ENCODE measurements at places on chromosomes 2 and 18. TPM values are rescaled to one million over a fixed set of nuclear protein-coding genes. Genes with fewer than 3 reads are reported as not detected.
A peak's percentile ranks its signal among the peaks of the same experiment; 100 is the strongest.

- DNase-seq = no peak
These were observed 111.6 kb downstream of the ZNF521 start for GRCh38 chr18:25240420-25240770.

GRCh38 chr18:47168913-47169312 lies 7.3 kb downstream of the IER3IP1 start:
- no peak for DNase-seq

- DNase-seq = no peak
These were observed 51.2 kb upstream of the NOSTRIN start for GRCh38 chr2:168751104-168751740.

GRCh38 chr2:8546612-8547283 lies 135.1 kb upstream of the ID2 start:
- DNase-seq = no peak

- no peak for DNase-seq
These were observed 167.5 kb downstream of the UPP2 start for GRCh38 chr2:158269143-158269542.

- DNase-seq = no peak
These were observed 18.4 kb downstream of the UPP2 start for GRCh38 chr2:158120102-158120501.

DNA sequence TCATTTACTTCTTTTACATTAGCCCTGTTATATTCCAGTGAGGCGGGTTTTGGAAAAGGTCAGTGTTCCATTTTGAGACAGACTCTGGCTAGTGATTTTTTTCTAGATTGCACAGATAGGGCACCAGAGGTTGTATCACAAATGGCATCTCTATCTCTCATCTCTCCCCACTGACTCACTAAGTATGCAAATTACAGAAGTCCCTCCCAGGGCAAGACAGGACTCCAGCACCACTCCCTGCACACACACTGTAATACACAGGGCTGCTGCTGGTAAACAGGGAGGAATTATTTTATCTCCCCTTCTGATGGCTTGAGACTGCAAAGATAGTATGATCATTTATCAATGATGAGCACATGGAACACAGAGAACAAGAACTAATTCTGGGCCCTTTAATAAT lies 46.2 kb downstream of the AKAIN1 start:
- DNase-seq = no peak

DNA sequence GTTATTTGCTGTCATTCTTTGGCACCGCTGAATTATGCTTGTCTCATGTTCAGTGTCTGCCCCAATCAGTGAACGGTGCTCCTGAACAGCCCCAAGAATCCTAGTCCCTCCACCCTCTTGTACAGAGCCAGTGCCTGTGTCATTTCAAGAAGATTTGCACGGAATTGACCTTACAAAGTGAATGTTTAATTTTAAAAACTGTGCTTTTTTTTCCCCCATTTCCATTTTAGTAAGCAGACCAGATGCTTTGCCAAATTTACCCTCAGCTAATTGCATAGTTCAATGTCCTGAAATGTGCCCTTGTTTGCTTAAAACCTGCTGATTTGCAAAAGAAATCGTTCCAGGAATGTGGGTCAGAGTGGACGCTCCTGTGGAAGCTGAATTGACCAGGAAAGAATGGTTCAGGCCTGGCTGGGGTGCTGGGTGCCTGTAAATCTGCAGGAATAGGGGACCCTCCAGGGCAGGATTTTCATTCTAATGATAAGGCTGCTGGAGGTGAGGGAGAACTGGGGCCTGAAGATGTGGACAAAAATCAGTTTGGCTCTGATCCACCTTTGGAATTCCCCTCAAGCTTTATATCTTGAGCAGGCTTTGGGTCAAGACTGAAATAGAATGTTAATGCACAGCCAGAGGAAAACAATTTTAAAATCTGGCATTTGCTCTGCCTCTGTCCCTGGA lies 20.1 kb downstream of the TMEM17 start:
- DNase-seq = no peak

- no peak for DNase-seq
These were observed 86.3 kb upstream of the EFEMP1 start for GRCh38 chr2:56009758-56010458.

- DNase-seq = no peak
These were observed 99.0 kb downstream of the TSHZ1 start for GRCh38 chr18:75309564-75309963.

GRCh38 chr2:32478889-32479620 lies 122.2 kb downstream of the BIRC6 start:
- DNase-seq = no peak

DNA sequence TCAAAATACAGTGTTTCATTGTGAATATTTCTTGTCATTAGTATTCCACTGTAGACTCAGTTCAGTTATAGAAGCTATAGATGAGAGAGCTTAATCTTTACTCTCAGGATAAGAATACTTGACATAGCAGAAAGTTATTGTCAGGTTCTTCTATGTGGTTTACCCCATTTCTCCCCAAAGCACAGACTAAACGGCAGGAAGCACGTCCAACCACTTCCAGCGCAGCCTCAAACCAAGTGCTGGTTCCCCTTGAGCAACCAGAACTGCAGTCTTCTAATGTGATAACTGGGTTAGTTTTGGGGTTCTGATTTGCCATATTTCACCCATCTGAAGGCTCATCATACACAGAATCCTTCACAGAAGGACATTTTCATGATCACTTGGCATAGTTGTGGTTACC lies 324.7 kb downstream of the SLC8A1 start:
- DNase-seq = no peak

DNA sequence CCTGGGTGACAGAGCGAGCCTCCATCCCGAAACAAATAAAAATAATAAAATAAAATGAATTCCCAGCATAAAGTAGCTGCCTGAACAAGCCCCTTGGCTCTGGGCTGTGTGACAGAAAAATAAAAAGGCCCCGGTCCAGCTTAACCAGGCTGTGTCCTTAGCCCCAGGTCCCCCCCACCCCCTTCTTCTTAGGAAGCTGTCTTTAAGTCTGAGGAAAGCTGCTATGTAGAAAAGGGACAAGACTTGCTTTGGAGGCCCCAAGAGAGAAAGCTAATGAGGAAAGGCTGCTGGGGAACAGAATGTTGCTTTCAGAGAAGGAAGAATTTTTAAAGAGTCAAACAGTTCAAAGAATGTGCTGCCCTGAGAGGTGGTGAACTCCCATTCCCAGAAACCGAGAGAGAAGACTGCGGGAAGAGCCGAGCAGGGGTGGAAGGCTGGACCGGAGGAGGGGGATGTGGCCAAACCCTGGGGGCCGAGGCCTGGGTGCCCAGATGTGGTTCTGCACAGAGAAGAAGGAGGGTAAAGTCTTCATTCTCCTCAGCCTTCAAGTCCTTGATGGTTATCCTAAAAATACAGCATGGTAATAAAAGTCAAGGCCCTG lies 61.9 kb downstream of the CENPO start:
- DNase-seq = no peak

- DNase-seq = no peak
These were observed 6.2 kb downstream of the INSIG2 start for GRCh38 chr2:118094503-118094902.

- DNase-seq = no peak
These were observed 111.2 kb upstream of the KLHL29 start for GRCh38 chr2:23273786-23274185.

GRCh38 chr2:78281164-78281563 lies 744.3 kb upstream of the REG3G start:
- DNase-seq = no peak

- DNase-seq = peak; percentile 44
These were observed 464 bp upstream of the TLX2 start for GRCh38 chr2:74513605-74514367.

The NPPC gene
- total RNA-seq = not detected

The MORN2 gene
- total RNA-seq = 35.3 TPM

The DCC gene
- total RNA-seq = not detected

The MEP1B gene
- not detected for total RNA-seq

The HSPD1 gene
- total RNA-seq = 468 TPM

The ANKRD30BL gene
- not detected for total RNA-seq

The COL3A1 gene
- 1,297 TPM for total RNA-seq

The UBXN2A gene
- 21.0 TPM for total RNA-seq

The KHK gene
- total RNA-seq = 0.11 TPM

Measured in SJSA1 (cell line).